GM06990 (cell line): ENCODE measurements at places on chromosomes 4 and X.

DNA sequence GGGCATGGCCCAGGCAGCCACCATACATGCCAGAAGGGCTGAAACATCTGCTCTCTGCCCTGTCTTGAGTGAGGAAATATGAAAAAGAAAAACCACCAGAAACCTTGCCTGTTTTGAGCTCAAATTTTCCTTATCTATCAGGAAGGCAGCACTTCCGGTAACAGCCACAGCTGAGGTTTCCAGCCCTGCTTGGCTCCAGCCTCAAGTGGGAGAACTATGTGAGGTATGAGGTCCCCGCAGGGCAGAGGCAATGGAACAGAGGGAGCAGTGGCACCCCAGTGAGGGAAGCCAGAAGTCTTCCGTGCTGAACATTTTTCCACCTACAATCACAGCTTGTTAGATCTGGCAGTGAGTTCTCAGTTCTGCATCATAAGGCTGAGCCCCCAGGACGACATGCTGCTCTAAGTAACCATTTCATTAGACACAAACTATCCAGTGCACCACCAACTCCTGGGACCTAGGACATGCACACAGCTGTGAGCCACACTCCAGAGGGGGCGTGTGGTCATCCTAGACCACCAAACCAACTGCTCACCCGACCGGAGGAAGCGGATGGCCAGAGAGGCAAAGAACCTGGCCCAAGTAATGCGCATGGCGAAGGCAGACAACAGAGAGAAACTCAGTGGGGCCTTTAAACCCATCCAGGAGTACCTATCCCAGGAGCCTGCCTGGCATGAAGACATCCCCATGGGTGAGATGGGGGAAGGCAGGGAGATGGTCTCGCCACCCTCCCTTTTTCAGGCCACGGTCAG is 22.6 kb downstream of the WDR1 start:
- no peak for DNase-seq

DNA sequence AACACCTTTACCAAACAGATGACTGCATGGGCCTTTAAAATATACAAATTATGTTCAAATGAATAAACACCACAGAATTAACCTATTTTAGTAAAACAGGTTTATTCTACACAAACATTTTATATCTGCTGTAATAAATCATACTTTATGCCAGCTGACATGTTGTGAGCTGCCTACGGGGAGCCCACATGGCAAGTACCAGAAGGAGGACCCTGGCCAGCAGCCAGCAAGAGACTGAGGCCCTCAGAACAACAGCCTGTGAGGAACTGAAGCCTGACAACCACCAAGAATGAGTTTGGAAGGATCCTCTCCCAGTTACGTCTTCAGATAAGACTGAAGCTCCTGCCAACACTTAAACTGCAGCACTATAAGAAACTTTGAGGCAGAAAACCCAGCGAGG is 377.0 kb downstream of the PDGFC start:
- DNase-seq: no peak

GRCh38 chr4:147828331-147828905 is 96.5 kb downstream of the ARHGAP10 start:
- DNase-seq: no peak

DNA sequence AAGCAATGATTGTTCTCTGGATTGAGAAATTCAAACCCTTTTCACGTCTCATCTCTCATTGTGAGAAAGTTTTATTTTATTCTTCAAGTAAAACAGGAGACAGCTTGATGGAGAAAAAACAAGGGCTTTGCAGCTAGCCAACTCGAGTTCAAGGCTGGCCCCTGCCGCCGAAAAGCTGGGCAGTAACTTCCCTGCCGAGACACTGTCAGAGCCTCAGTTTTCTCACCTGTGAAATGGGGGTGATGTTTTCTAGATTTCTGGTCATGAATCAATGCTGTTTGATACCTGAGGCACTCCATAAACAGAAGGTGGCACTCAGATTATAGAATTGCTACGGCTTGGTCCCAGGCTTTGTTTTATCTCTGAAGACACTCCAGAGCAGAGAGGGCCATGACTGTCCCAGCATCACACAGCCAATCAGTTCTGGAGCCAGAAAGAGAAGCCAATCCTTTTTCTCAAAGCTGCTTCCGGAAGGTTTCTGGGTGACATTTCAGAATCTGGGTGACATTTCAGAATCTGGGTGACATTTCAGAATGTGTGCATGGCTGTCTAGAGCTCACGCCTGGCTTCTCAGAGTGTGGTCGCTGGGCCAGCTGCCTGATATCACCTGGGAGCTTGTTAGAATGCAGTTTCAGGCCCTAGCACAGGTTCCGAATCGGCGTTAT is 33.2 kb downstream of the HMX1 start:
- no peak for DNase-seq

- DNase-seq: no peak
These were observed 42.8 kb upstream of the KLHL34 start for GRCh38 chrX:21700967-21701366.

DNA sequence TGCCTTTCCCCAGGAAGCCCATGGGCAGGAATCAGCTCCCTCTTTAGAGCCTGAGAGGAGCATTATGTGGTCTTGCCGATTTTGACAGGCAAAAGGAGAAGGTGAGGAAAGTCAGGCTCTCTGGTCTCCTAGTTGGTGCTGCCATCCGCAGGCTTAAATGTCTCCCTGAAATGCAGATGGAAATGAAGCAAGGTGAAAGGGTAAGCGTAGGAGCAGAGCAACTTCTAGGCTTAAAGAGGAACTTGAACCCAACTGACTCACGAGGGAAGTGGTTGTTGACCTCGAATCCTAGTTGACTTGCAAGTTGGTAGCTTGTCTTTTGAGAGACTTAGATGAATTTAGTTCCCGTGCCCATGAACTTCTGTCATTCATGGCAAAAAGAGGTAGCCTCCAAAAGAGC is 205.9 kb downstream of the PTTG2 start:
- DNase-seq: no peak

GRCh38 chr4:17823871-17824669 is 13.3 kb downstream of the NCAPG start:
- DNase-seq: no peak

- no peak for DNase-seq
These were observed 3.9 kb downstream of the KIT start for GRCh38 chr4:54661686-54662085.

DNA sequence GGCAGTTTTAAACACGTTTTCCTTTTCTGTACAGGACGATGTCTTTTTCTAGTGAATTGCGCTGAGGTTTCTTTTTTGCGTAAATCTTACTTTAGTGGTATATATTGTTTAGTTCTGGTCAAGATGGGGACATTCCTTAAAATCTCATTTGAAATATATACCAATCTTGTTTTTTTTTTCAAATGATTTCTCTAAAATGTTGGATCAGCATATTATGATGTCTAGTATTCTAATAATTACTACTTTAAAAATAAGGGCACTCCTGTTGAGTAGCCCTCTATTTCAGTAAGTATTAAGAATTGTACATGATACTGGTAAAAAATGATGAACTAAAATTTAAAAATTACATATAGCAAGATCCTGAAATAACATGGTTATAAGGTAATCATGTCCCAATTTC is 224.1 kb upstream of the ARHGAP24 start:
- no peak for DNase-seq

DNA sequence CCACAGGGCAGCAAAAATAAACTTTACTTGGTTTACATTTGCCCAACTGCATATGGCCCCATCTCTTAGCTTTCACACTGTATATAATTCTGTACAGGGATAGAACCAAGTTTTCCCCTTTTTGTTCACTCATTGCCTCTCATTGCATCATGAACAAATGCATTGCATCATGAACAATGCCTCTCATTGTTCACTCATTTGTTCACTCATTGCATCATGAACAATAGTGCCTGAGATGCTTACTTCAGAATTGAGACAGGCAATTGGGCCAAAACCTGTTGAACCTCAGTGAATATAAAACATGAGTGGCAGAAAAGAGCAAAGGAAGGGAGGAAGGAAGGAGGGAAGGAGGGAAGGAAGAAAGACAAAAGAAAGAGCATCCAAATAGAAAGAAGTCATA is 98.2 kb downstream of the SOWAHB start:
- DNase-seq: no peak

DNA sequence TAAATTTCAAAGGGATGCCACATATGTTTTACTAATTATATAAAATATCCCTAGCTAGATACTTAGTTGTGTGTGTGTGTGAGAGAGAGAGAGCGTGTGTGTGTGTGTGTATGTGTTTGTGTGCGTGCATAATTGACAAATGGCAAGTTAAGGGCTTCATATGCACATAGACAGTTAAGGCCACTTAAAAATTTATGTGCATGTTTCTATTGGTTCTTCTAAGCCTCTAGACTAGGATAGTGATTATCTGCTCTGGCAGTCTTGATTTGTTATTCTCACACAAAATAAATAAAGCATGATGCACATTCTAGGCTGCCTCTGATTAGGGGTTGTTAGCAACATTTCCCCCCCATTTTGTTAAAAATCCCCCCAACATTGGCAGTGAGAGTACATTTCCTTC is 279.0 kb upstream of the TAPT1 start:
- DNase-seq: no peak

- peak; percentile 14 for DNase-seq
These were observed 94.6 kb downstream of the IRS4 start for GRCh38 chrX:108641589-108642272.

GRCh38 chr4:164748375-164748774 is 5.6 kb upstream of the SMIM31 start:
- no peak for DNase-seq

GRCh38 chrX:100591256-100592051 is 6.7 kb downstream of the TNMD start:
- no peak for DNase-seq

DNA sequence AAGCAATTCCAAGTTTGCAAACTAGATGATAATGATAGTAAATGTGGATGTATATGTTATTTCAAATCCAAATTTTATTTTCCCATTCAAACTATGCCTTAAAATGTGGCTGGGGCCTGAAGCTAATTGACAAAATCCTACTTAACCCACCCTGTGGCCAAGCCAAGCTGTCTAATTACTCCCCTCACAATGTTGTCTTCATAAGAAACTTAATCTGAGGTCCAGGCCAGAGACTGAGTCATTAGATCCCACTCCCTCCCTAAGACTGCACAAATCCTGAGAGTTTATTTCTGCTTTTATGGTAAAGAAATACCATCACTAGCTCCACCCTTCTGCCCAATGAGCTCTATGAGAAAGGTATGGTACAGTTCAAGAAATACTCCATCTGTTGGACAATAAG is 16.6 kb downstream of the SMPX start:
- no peak for DNase-seq

- DNase-seq: no peak
These were observed 270.9 kb upstream of the LCORL start for GRCh38 chr4:18292411-18292810.

DNA sequence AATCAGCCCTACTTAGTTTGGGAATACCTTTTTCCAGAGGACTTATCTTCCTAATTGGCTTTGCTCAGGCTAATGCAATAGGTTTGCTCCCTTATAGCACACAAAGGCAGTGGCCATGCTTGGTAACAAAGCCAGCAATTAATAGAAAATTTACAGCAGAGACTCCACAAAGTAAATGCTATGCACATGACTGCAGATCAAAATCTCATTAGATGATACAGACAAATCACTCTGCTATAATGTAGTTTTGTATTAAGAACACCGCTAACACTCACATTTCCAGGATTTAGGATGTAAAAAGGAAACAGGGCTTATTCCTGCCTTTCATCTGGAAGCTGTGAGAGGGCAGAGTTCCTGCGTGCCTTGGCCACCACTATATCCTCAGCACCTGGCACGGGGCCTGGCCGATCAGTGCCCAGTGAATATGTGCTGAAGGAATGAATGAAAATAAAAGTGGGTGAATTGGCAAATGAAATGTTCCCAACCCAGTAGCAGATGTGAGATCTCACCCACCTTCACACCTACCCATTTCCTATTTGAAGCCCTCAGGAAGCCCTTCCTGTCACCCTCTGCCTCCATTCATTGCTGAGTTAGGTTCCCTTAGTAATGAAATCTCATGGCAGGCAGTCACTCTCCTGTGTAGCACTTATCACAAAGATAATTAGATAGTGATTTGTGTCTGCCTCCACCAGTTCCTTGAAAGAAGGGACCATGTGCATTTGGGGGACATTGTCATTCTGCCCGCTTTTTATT is 5.1 kb downstream of the SEPTIN6 start:
- DNase-seq: no peak

GRCh38 chr4:123398066-123398852 is 1.7 kb downstream of the SPRY1 start:
- peak; percentile 76 for DNase-seq

- DNase-seq: no peak
These were observed 143.6 kb downstream of the TMEM164 start for GRCh38 chrX:110146521-110146920.

DNA sequence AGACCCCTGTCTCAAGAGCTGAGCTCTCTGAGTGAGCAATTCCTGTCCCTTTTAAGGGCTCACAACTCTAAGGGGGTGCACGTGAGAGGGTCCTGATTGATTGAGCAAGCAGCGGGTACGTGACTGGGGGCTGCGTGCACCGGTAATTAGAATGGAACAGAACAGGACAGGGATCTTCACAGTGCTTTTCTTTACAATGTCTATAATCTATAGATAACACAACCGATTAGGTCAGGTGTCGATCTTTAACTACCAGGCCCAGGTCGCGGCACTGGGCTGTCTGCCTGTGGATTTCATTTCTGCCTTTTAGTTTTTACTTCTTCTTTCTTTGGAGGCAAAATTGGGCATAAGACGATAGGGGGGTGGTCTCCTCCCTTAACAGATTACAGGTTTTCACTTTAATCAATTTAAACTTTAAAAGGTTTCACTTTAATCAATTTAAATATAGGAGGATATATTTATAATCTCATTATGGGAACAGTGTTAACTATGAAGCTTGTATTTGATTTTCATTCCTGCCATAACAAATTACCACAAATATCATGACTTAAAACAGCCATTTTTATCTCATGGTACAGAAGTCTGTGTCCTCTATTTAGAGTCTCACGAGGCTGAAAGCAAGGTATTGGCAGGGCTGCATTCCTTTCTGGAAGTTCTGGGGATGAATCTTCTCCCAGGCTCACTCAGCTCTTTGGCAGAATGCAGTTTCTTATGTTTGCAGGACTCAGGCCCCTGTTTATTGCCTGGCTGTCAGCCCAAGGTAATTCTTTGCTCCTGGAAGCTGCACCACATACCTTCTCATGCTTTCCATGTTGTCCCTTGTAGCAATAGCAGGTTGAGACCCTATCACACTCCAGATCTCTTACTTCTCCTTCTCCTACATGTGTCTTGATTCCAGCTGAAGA is 5.2 kb downstream of the SPATA4 start:
- no peak for DNase-seq

DNA sequence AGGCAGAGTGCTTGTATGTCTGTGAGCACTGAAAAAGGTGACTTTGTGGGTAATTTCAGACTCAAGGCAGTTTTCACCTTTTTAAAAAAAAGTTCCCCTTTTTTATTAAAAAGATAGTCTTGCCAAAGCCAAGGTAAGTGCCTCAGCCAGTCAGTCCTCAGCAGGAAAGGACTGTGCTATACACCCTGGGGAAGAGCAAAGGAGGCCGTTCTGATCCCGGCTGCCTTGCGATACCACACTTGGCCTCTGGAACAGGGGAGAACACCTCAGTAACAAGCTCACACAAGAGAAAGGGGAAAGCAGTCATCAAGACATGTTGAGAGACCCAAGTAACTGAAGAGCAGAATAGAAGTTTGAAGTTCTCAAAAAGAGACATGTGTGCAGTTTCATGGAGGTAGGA is 541.7 kb downstream of the BCOR start:
- DNase-seq: no peak
